Activated T-helper 2 cell treated with anti-CD3 and anti-CD28 coated beads, Interferon-gamma antibody, Interleukin-2, Interleukin-4, amounts not matched to agents 10 μg/mL and 5 μg/mL and 100 μg/mL, durations not matched to agents 14 hours and 24 hours and 36 hours (primary cell): ENCODE measurements at places on chromosomes 6 and 20. TPM values are rescaled to one million over a fixed set of nuclear protein-coding genes. Genes with fewer than 3 reads are reported as not detected.

The HTR1E gene
- not detected in 2 replicates for total RNA-seq

The BLTP3A gene
- 15.1 and 16.3 TPM in 2 replicates for total RNA-seq

The CTCFL gene
- not detected in 2 replicates for total RNA-seq

The LY6G5C gene
- total RNA-seq, result 4.6 and 4.8 TPM in 2 replicates

The ADGRF1 gene
- not detected in 2 replicates for total RNA-seq
